Iris pigment epithelial cell (primary cell): ENCODE measurements at places on chromosomes 3 and 15.

GRCh38 chr15:81297603-81298575 is 26.1 kb downstream of the STARD5 start:
- no peak for DNase-seq

DNA sequence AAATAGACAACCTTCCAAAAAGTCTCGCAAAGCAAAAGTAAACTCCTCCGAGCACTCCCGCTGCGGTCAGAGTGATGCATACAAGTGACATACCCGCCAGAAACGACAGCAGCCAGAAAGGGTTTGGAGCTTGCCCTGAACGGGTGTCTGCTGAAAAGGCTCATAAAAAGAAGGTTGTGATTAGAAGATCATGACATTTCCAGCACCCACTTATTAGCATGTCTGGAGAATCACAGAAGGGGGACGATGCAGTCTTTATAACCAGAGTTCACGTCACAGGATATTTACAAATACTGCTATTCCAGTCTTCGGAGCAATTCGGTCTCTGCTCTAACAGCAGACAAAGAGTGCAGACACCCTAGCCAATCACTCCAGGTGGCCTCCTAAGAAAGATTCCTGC is 59.1 kb upstream of the FRMD4B start:
- DNase-seq: no peak

DNA sequence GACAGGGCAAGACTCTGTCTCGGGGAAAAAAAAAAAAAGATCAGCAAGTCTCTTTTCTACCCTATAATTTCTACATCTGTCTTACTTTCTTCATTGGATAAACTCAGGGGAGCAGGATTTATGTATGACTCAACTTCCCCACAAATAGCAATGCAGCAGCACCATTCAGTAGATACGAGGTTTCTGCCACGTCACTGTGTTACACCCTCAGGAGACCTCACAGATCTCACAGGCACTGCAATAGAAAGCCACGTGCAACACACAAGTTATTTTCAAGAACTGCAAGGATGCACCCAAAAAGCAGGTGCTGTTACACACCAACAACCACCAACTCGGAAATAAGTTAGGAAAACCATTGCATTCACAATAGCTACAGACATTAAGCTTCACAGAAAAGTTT is 30.2 kb downstream of the TSPAN3 start:
- peak; percentile 78 for DNase-seq

- DNase-seq: no peak
These were observed 6.0 kb downstream of the DIPK2A start for GRCh38 chr3:143977341-143978262.

DNA sequence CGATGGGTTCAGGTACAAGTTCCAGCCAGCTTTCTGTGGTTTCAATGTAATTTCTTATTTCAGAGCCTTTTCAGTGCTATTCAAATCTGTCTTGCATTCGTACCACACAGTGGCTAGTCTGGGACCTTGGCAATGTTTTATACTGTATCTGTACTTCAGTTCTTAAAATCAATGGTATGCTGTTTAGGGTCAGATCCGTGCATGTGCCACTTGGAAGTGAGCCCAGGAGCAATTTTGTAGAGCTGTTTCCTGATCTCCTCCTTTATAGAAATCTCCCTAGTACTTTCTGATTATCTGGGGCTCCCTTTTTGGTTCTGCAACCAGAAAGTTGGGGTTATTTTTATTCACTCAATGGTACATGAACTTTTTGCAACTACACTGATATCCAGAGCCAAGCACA is 59.5 kb upstream of the NDUFB4 start:
- no peak for DNase-seq

GRCh38 chr15:56760186-56760585 is 26.9 kb upstream of the ZNF280D start:
- DNase-seq: peak; percentile 75

- DNase-seq: no peak
These were observed 342.9 kb downstream of the CLSTN2 start for GRCh38 chr3:140277886-140278285.

GRCh38 chr3:156843071-156843808 is 17.1 kb downstream of the LEKR1 start:
- DNase-seq: no peak

DNA sequence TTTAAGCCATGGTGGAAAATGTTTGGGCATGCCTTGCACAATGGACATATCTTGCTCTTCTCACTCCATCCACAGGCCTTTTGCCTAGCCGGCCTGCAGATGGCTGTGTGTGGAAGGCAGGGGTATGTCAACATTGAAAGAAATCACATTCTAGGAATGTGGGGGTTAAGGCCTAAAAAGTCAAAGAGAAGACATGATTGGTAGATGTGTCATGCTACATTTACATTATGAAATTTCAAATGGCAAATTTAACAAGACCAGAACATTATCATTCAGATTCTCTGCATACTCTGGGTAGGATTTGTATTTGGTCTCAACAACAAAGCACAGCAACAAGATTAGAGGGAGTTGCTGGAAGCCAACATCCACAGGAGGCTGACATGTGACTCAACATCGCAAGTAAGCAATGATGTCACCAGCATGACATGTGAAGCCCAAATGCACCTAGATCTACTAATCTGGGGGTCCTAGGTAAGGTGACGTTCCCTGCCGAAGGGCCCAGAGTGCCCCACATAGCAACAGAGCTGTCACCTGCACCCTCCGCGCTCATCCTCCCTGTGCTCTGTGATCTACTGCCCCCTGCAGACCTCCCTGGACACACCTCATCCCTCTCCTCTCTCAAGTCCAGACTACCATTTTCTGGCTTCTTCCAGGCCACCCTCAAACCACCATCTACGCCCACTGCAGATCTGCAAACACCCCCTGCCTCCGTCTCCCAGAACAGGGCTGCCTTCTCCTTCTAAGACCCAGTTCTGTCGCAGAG is 39.4 kb downstream of the CLDN18 start:
- DNase-seq: peak; percentile 91

DNA sequence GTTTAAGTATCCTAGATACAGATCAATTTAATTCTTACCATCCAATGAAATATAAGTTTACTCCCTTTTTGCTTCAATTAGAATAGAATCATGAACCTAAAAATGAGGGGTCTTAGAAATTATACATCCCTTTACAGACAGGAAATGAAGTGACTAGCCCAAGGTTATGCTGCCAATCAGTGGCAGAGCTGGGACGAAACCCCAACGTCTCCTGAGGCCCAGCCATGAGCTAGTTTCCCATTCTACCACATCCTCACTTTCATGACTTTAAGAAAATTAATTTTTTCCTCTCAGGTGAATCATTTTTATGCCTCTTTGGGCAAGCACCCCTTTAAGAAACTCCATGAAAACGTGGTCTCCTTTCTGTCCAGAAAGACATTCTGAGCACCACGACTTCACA is 11.2 kb downstream of the LRIG1 start:
- DNase-seq: no peak

DNA sequence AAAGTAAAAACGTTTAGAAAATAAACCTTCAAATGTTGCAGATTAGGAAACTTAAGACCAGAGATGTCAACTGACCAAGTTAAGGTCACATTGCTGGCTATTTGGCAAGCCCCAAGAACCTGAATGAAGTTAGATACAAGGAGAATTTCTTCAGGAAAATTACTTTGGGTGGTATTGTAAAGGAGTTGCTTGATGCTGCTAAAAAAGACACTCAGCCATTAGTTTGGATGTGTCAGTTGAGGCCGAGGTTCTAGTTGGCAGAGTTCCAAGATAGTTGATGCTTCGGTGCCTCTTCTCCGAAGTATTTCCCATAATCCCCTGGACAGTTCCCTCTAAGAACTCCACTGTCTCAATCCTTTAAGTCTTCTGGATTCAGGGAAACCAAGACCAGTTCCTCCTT is 24.3 kb downstream of the SIAH2 start:
- peak; percentile 64 for DNase-seq

DNA sequence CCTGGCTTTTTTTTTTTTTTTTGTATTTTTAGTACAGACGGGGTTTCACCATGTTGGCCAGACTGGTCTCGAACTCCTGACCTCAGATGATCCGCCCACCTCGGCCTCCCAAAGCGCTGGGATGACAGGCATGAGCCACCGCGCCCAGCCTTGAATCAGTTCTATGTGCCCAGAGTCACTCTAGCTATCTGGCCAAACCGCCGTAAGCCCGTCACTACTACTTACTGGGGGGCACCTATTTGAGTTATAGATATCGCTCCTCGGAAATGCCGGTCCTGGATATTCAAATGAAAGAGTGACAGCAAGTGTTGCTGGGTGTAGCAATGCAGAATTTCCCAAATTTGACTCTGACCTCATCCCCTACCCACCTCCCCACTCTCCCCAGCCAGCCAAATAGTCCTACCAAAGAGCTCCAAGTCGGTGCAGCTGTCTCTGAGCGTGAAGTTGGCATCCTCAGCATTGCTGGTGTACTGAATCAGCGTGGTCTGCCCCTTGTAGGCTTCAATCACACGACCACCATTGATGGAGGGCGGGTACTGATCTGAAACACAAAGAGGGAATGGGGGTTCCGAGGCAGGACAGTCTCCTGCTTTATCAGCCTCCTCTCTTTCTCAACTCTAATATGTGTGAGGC is 38.1 kb downstream of the MUC20 start:
- DNase-seq: no peak

DNA sequence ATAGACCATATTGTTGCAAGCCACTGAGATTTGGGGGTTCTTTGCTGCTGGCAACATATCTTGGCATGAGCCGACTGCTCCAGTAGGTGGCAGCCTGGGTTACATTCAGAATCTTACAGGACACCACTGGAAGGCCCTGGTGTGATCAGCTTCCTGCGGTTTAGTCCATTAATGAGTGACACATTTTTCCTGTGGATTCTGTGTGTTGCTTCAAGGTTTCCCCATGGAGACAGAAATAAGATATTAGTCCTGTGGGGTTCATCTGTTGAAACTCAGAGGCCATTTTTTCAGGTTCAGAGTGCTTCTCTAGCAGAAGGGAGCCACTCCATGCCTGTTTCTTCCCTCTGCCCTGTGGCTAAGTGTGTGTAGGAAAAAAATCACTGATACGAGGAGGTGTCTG is 116.2 kb downstream of the MFSD1 start:
- DNase-seq: peak; percentile 87

DNA sequence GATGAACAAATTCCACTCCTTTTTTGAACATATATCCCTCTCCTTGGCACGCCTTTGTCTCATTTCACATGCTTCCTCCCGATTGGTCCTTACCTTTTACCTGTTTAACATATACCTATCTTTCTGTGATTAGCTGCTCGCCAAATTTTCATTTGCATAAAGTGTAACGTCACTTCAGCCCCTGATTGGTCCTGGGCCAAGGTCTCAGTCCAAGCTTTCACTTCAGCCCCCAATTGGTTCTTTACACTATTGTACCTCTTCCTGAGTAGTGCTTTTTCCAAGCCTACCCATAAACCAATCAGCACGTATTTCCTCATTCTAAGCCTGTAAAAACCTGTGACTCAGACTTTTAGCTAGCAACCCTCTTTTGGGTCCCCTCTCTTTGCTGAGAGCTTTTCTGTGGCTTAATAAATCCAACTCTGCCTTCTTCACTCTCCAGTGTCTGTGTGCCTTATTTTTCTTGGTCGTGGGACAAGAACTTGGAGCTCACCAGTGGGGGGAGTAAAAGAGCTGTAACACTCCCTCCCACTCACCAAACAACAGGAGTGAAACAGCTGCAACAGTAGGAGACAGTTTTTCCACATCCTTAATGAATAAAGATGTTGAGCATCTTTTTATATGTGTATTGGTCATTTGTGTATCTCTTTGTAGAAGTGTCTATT is 584 bp upstream of the XCR1 start:
- DNase-seq: no peak

GRCh38 chr3:150848864-150849263 is 56.4 kb downstream of the MINDY4B start:
- no peak for DNase-seq

DNA sequence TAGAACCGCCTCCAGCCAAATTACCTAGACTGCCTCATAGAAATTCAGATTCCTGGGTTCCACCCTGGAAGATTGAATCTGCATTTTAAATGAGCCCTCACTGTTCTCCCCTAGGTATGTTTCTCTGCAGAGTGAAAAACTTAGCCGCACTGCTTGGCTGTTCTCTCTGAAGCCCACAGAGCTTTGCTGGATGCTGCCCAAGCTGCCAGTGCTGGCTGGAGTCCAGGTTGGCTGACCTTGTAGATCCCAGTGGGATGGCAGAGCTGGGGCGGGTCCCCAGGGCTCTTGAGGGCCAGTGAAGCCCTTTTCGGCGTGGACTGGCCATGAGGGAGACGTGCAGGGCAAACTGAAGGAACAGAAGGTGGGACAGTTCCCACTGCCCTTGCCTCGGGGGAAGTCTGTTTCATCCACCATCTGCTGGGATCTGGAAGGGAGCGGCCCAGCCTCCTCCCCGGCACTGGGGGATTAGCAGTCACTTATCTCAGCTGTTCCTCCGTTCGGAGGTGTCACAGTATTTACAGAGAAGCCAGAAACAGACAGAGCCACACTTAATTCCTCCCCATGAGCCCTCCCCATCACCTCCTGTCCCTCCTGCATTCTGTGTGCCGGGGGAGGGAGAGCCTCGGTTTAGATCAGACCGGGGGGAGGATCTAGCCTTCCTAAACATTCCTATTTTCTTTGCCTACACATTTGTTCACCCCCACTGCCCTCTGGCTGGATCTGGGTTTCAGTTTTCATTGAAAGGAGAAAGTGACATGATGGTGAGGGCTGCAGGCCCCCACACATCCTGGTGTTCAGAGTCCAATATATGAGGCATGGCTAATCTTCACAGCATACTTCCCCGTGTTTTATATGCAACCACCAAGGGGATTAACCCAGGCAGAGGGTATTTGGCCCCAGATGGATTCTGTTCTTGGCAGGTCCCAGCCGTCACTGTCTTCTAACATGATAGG is 4.1 kb upstream of the ACTC1 start:
- peak; percentile 10 for DNase-seq

DNA sequence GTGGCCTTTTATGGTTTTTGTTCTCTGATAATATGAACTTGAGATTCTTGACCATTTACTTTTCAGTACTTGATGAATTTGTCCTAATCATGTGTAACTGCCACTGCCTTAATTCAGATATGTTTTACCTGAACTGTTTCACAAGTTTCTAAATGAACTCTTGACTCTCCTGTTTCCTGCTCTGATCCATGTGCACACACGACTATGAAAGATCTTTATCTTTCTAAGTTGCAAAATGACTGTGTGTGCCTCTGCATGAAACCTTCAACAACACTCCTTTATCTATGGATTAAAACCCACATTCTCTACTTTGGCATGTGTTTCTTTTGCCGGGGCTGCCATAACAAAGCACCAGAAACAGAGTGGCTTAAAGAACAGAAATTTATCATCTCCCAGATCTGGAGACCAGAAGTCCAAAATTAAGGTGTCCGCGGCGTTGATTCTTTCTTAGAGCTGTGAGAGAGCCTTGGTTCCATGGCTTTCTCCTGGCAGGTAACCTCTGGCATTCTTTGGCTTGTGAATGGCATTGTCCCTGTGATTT is 275.0 kb downstream of the ADAMTSL3 start:
- peak; percentile 39 for DNase-seq

GRCh38 chr15:78808550-78808949 is 2.7 kb downstream of the ADAMTS7 start:
- DNase-seq: peak; percentile 68

GRCh38 chr15:64731805-64732151 is 43.6 kb downstream of the RBPMS2 start:
- DNase-seq: no peak
